GM12878 (cell line): ENCODE measurements at places on chromosomes 2 and 18.

DNA sequence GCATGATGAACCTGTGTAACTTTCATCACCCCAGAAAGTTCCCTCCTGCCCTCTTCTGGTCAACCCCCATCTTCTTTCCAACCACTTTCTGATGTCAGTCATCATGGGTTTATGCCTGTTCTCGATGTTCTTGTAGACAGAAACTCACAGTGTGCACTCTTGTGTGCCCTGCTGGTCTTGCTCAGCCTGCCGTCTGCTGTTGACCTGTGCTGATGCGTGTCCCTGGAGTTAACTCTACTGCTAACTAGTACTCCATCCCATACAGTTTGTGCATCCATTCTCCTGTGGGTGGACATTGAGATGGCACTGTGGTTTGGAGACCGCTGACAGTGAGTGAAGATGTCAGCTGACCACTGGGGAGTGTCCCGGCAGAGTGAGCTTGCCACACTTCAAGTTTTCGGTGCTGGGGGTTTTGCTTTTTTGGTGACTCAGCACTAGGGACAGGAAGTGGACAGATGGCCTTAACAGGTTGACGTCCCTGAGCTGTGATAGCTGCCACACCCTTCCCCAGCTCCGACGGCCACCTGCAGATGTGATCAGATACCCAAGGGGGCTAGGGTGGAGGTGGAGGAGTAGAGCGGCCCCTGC, 14.8 kb downstream of the KLHL29 start:
- DNase-seq: peak; percentile 64

DNA sequence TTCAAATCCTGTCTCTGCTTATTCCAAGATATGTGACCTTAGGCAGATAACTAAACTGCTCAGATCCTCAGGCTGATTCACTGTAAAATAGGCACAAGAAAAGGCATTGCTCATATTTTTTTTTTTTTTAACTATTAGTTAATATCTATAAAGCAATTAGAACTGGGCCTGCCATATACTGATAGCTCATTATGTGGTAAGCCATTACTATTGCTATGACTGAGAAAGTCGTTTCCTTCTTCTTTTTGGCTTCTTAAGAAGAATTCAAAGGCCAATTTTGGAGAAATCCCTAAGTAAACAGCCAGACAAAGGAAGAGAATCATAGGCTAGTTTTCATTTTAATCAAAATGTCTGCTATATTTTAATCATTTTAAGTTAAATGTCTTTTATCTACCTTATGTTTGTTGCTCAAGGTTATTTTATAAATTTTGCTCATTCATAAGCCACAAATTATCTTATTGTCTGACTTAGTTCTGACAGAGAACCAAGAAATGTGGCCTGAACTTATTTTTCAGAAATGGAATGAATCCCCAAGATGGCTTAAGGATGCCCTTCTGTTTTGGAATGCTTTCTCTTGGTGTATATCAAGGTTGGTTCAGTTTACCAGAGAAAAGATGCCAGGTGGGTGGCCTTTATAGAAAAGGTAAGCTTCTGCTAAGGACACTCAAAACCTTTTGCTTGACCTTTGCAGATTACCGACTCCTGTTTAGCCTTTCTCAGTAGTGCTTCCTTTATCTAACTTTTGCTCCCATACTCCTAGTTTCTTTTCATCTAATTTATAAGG, 21.3 kb upstream of the VRK2 start:
- DNase-seq: no peak

DNA sequence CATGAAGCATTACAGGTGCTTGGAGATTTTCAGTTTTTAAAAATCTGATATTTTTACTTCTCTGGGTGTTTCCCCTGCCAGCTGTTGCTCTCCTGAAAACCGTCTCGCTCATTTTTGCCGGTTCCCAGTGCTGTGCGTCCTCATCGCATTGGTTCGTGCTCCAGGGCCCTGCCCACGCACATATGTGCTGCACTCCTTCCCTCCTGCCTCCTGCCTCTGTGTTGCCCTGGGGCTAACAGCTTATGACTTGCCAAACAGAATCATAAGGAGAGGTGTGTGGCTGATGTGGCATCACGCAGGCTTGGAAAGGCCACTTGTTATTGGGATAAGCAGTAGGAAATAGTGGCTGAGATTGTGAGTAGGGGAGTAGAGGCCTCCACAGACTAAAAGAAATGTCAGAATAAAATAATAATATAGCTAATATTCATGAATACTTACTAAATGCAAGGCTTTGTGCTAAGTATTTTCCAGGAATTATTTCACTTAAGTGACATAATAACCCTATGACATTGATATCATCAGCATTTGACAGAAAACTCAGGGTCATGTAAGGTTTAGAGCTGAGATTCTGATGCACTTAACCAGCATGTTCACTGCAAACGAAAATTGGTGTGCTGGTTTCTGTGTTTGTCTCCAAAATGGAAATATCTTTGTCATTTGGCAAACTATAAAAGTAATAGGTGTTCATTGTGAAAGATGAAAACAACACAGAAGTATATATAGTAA, 53.5 kb downstream of the SLC4A1AP start:
- no peak for DNase-seq

GRCh38 chr2:69547984-69548715, 95.4 kb downstream of the AAK1 start:
- DNase-seq: no peak

DNA sequence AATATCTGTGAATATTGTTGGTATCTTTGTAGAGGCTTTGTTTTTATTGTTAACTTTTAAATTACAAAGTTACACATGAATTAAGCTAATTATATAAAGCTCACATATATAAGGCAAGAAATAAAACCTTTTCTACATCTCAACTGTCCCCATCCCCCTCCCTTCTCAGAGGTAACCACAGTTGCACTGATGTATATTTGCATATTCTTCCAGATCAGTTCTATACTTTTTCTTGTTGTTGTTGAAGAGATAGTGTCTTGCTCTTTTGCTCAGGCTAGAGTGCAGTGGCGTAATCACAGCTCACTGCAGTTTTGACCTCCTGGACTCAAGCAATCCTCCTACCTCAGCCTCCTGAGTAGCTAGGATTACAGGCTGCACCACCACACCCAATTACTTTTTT, 36.0 kb upstream of the CDC42EP3 start:
- DNase-seq: no peak

- peak; percentile 91 for DNase-seq
These were observed at the start of gene CYTIP for GRCh38 chr2:157443795-157444640. Gene CYTIP, minus strand, starts transcription at chr2:157444089. Its CDS starts 69 bp downstream, at chr2:157444020.

GRCh38 chr2:68839260-68839833, 31.9 kb downstream of the BMP10 start:
- DNase-seq: no peak

DNA sequence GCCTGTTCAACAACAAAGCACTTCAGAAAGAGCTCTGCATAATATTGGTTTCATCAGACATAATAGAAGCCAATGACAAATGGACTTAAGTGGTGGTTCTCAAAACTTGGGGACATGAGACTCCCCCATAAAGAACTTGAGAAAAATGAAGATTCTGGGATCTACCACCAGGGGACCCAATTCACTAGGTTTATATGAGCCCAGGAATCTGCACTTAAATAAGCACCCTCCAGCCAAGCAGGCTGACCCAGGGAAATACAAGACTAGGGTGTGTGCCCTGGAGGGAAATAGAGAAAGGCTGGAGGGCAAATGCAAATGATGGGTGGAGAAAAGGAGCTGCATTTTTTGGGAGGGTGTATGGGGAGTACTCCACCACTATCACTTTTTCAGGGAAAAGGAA, 52.5 kb downstream of the SATB2 start:
- DNase-seq: no peak

- no peak for DNase-seq
These were observed 156.7 kb upstream of the TFPI start for GRCh38 chr2:187710791-187711521.

DNA sequence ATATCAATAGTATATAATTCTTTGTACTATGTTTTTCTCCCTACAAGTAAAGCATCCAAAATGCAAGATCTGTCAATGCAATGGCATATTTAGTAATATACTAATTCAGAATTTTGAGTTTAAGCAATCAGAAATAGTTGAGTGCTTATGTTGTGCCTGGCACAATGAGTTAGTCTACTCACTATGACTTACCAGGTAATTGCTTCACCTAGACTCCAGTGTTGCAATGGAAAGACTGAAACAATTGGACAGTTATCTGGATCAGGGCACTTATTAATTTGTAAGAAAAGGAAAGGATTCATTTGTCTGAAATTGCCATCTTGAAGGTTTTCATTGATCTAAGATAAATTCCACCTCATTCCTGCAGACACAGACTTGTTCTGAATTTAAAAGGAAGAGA, 97.6 kb upstream of the TCF4 start:
- no peak for DNase-seq

DNA sequence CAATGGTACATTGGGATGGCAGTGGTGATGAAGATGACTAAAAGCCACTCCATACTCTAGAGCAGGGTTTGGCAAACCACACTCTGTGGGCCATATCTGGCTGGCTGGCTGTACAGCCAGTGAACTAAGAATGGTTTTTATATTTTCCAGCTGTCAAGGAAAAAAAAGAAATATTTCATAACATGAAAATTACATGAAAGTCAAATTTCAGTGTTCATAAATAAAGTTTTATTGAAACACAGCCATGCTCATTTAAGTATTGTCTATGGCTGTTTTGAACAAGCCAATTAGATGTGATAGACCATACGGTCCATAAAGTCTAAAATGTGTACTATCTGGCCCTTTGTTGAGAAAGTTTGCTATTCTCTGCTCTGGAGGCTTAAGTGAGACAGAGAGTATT, 1.5 kb downstream of the TTC21B start:
- no peak for DNase-seq

DNA sequence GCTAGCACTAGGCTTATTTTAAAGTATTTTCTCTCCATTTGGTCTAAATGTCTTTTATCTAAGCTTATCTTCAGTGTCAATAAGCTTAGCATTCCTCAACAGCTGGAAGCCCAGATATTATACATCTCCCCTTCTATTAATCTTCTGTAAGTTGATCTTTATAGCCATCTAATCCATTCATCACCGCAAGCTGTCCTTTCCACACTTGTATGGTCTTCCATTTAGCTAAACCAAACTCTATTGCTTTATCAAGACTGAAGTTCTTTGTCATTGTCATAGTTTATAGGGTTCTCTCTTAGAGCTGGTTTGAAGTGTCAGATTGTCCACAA, 101.3 kb upstream of the GPR45 start:
- no peak for DNase-seq

DNA sequence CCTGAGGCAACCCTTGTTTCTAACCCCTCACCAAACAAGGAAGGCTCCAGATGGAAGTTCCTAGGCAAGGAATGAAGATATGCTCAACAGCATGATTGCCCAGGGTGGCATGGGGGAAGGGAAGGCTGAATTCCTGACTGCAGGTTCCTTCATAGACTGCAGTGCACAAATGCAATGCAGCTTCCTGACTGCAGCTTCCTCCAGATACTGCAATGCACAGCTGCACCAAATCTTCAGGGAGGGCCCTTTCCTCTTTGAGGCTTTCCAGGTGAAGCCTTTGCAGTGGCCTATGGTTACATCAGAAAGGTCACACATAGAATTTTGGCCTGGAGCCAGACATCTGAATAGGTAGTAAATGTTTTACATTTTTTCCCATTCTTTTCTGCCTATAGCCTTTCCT, 58.8 kb upstream of the DYNAP start:
- no peak for DNase-seq

DNA sequence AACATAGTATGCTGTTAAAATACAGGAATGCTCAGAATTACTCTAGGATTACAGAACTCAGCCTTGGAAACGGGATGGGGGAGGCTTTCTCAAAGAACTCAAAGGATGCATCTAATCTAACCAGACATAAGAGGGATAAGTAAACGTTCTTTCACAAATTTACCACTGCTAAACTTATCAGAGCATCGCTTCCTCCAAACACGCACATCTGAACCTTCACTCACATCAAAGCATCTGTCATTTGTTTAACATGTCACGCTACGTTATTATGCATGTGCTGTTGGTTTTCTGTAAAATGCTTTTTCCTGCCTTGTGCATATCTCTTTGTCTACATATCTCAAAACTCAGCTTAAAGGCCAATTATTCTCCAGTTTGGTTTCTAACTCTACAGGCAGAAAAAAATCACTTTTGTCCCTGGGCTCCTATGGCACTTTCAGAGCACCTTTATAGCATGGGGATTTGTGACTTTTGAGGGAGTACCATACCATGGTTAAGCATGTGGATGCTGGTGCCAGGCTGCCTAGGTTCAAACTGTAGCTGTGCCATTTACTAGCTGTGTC, 106.7 kb upstream of the FSHR start:
- DNase-seq: no peak

DNA sequence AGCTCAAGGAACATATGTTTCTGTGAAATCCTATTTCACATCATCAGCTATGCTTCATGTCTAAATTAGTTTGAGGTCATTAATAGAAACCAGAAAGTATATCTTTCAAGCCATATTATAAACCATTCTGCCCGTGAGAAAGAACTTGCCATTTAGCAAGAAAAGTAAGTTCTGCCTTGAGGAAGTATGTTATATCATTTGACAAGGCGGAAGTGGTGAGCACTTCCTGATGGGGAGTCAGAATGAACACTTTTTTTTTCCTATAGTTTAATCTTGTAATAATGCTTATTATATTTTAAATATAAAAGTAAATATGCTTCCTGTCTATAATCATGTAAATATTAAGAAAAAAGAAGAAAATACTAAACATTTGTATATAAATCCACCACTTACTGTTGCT, 39.3 kb upstream of the NRXN1 start:
- no peak for DNase-seq

DNA sequence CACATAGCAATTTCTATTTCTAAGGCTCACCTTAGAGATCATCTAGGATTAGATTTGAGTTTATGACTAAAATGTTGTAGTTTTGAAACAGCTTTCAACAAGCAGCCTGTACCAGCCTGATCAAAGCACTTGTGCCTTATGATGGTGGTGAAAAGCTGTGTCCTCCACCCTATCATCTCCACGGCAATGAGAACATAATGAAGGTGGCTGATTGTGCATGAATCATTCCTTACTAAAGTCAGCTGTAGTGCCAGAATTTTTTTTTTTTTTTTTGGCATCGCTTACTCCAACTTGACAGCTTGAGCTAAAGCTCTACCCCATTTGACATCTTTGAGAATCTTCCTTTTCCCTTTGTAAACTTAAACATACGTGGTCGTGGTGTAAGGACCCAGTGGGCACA, 86.0 kb downstream of the DCC start:
- DNase-seq: no peak
